SW480 (cell line): ENCODE measurements at places on chromosomes 7 and 10.

- DNase-seq, result peak; percentile 42
These were observed 47.1 kb upstream of the DYNC1I1 start for GRCh38 chr7:95725205-95725604.

DNA sequence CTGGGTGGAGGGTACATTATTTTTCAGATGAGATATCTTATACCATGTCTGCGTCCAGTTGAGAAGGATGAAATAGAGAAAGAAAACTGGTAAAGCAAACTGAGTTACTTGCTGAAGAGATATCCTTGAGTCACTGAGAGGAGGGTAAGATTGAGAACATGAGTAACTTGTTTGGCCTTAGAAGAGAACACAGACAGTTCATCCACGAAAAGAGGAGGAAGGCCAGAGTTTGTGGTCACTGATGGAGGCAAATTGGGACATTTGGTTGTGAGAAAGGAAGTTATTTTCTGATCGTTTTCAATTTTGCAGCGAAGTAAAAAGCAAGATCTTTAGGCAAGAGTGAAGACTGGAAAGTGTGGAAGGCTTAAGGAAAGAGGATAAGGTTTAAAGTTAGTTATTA is 15.6 kb downstream of the MBL2 start:
- no peak for DNase-seq

- no peak for DNase-seq
These were observed 7.7 kb downstream of the CCM2 start for GRCh38 chr7:45007571-45008328.

DNA sequence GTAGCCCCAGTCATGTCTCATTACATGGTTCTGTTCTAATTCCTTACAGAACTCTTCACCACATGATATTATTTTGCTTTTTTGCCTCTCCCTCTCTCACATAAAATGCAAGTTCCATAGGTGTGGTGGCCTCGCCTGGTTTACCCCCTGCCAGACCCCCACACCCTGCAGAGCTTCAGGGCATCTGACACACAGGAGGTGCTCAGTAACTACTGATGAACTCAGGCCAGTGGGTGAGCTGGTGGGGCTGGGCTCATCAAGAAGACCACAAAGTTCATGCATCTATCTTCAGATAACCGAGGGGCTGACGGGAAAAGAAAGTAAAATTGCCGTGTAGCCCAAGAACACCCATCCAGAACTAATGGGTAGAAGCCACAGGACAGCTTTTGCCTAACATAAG is 253.1 kb downstream of the GRID1 start:
- DNase-seq, result no peak

- no peak for DNase-seq
These were observed 196.3 kb downstream of the SNX10 start for GRCh38 chr7:26487780-26488515.

- no peak for DNase-seq
These were observed 38.9 kb upstream of the YAE1 start for GRCh38 chr7:39527296-39527695.

GRCh38 chr10:114714281-114714741 is 56.2 kb upstream of the ABLIM1 start:
- DNase-seq, result peak; percentile 83

DNA sequence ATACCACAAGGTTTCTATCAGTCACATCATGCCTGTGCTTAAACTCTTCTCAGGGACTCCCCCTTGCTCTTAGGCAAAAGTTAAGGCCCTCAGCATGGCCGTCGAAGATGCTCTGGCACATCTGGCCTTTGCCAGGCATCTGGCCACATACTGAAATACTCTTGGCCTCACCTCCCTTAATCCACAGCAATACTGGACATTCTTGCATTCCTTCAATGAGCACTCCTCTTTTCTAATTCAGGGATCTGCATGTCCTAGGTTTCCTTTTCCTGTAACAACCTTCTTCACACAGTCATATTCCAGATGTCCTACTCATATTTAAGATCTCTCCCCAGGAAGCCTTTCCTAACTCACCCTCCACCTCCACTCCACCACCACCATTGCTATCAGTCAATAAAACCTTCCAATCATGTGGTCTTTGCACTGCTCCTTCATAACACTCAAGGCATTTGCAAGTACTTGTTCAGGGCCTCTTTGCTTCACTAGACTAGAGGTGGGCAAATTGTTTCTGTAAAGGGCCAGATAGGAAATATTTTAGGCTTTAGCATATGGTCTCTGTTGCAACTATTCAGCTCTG is 216.6 kb downstream of the KCNMA1 start:
- no peak for DNase-seq

- no peak for DNase-seq
These were observed 20.2 kb upstream of the AMZ1 start for GRCh38 chr7:2667843-2668242.

GRCh38 chr7:100974021-100974420 is 4.7 kb downstream of the MUC12 start:
- no peak for DNase-seq
